ENCODE measurements at places on chromosomes 3 and 15. TPM values are rescaled to one million over a fixed set of nuclear protein-coding genes. Genes with fewer than 3 reads are reported as not detected.

DNA sequence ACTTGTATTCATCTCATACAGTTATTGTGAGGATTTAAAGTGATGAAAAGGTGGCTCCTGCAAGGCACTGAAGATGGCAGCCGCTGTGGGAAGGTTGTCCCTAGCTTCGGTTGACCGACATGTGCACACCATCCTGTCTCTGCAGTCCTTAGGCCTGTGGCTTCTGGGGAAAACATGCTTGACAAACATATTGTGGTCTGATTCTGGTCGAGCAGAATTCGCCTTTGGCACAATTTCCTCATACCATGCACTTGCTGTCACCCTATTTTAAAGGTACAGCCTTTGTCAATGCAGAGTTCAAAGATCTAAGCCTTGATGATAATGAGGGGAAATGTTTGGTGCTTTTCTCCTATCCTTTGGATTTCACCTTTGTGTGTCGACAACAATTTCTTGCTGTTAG lies 50.9 kb downstream of the PRICKLE2 start:
- DNase-seq, result no peak
- H3K36me3 ChIP-seq, result no peaks in the 10 kb centered on the region
- no peak overlapping the region for H3K4me3 ChIP-seq
- no peak overlapping the region for H3K27ac ChIP-seq

DNA sequence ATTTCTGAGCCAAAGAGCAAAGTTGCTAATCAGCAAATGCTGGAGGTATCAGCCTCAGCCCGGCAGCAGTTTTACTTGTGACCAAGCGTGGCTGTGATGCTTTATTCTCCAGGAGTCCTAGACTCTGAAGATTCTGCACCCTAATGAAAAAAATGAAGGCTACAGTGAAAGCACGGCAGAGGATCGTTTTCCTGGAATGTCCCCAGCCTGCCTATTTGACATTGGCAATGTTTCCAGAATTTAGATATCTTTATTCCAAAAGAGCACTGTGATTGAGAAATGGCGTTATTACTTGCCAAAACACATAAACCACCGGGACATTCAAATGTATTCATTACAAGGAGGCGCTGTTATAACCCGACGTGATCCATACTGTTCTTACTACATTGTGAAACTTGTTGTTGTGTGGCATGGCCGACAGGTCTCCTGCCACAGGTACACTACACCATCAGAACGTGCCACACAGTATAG lies 263.8 kb downstream of the SLCO3A1 start:
- no peak overlapping the region for H3K27ac ChIP-seq

DNA sequence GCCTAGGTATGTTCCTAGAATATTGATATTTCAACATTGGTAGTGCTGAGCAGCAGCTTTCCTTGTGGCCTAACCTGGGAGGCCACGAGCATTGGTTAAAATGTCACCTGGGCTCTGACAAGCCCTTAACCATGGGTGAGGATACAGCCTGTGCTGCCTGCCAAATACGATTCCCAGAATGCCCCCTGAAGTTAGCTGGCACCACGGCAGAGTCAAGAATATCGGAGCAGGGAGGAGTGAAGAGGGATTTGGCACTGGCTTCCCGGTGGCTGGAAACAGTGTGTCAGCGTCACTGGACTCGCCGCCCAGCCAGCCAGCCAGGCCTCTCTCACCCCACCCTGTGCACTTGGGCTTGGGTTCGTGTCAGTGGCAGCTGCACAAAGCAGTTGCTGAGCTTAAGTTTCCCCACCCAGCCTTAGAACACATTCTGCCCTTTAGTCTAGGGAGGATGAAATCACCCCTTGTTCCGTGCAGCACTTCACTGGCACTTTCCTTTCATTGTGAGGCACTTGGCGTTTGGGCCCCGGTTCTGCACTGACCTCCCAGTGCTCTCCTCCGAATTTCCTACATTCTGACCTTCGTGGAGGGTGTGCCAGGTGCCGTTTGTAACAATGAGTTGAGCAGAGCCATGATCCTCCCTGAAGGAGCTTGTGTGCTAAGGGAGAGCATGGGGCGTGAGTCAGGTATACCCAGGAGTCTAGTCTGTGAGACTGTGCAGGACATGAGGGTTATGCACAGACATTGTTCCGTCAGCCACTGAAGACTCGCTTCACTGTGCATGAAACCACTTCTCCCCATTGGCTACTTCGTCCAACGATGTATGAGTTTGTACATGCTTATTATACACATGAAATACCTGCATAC lies 152.8 kb upstream of the BHLHE40 start:
- peak overlapping the region; percentile 58 for H3K27ac ChIP-seq
- H3K27me3 ChIP-seq, result no peaks in the 10 kb centered on the region
- peak; percentile 94 for DNase-seq
- peaks cover 2% of the 10 kb centered on the region for H3K4me1 ChIP-seq
- no peak overlapping the region for H3K4me3 ChIP-seq

The REC114 gene
- total RNA-seq, result not detected

The FHIT gene
- 4.9 TPM for total RNA-seq

- H3K4me3 ChIP-seq, result no peak overlapping the region
- H3K27ac ChIP-seq, result no peak overlapping the region
- peaks cover 4% of the 10 kb centered on the region for H3K27me3 ChIP-seq
- no peaks in the 10 kb centered on the region for H3K36me3 ChIP-seq
- no peaks in the 10 kb centered on the region for H3K4me1 ChIP-seq
- DNase-seq, result no peak
These were observed 50.7 kb downstream of the FAM43A start for GRCh38 chr3:194736277-194736895.

The OSBPL10 gene
- 27.9 TPM for total RNA-seq

The SYNPR gene
- not detected for total RNA-seq

DNA sequence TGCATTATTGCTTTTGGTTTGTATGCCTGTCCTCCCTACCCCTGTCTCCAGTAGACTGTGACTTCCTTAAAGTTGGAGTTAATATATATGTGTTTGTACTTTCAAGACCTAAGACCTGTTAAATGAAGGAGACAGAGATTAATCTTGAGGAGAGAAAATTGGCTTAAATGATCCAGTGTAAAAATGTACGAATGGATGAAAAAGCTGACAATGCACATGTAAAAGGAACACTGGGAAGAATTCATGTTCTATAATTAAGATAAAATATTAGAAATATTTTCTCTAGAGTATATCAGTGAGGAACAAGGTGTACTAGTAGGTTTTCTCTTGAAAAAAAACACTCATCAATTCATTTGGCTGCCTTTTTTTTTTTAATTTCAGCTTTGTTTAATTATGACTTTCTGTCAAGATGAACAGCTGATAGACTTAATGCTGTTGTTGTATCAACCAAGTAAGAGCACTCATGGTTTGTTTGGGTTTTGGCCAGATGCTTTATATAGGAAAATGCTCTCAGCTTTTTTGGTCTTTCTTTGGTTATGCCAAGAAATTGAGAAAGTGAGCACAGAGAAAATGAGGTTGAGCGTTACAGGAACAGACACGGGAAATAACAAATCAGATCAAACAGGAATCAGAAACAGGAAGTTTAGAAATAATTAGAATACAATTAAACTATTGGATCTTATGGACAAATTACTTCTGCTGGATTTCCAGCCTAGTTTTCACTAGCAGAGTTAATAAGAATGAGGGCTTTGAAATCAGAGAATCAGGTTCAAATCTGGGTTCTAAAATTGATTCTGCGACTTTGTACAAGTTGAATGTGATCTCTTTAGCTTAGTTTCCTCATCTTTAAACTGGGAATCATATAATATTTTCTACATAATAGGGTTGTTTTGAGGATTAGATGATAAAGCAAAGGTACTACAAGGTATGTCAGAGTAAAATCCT lies 38.3 kb upstream of the AADAC start:
- no peak overlapping the region for H3K27ac ChIP-seq
- no peaks in the 10 kb centered on the region for H3K4me1 ChIP-seq
- DNase-seq, result no peak
- H3K4me3 ChIP-seq, result no peak overlapping the region

- DNase-seq, result no peak
- no peak overlapping the region for H3K4me3 ChIP-seq
- H3K36me3 ChIP-seq, result no peaks in the 10 kb centered on the region
- H3K4me1 ChIP-seq, result no peaks in the 10 kb centered on the region
- no peak overlapping the region for H3K27ac ChIP-seq
These were observed 3.1 kb downstream of the RBP2 start for GRCh38 chr3:139473155-139473771.

The MGLL gene
- total RNA-seq, result 72.6 TPM

- H3K4me3 ChIP-seq, result no peak overlapping the region
- DNase-seq, result no peak
- no peaks in the 10 kb centered on the region for H3K27me3 ChIP-seq
- H3K4me1 ChIP-seq, result no peaks in the 10 kb centered on the region
- peak overlapping the region; percentile 49 for H3K27ac ChIP-seq
- no peaks in the 10 kb centered on the region for H3K36me3 ChIP-seq
These were observed 8.6 kb downstream of the KLHL25 start for GRCh38 chr15:85785887-85786780.

DNA sequence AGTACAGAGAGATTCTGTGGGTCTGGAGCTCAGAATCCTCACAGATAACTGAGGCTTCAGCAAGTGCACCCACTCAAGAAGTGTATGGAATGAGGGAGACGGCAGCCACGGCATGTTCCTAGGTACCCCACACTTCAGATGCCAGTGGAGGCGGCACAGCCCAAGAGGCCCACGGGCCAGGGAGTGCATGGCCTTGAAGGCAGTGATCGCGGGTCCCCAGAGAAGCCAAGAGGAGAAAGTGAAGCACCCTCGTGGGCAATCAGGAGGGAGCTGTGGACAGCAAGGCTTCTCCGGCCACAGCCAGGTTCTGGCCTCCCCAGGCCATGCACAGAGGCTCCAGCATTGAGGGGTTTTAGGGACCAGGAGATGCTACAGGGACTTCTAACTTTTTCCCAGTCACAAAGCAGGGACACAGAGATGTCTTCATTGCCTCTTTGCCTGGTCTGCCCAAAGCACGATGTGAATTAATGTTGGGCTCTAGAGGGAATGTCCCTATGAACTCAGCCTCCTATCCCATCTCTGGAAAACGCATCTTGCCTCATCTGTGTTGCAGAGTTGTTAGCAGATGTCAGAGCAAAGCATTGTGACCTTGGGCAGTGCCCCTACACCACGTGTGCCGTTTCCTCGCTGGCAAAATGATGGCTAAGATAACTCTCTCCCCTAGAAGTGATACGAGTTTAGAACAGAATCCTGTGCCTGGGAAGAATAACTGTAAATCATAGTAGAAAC lies 2.6 kb upstream of the MAP6D1 start:
- H3K36me3 ChIP-seq, result no peaks in the 10 kb centered on the region
- H3K4me1 ChIP-seq, result no peaks in the 10 kb centered on the region
- H3K27ac ChIP-seq, result no peak overlapping the region
- no peak overlapping the region for H3K4me3 ChIP-seq

GRCh38 chr3:126994661-126995245 lies 11.8 kb downstream of the PLXNA1 start:
- H3K27ac ChIP-seq, result peak overlapping the region; percentile 84
- H3K27me3 ChIP-seq, result no peaks in the 10 kb centered on the region
- H3K4me3 ChIP-seq, result no peak overlapping the region
- no peaks in the 10 kb centered on the region for H3K36me3 ChIP-seq
- H3K4me1 ChIP-seq, result no peaks in the 10 kb centered on the region

GRCh38 chr3:188938999-188939398 lies 232.8 kb upstream of the TPRG1 start:
- no peak overlapping the region for H3K27ac ChIP-seq
- no peak overlapping the region for H3K4me3 ChIP-seq
- no peaks in the 10 kb centered on the region for H3K27me3 ChIP-seq
- H3K36me3 ChIP-seq, result no peaks in the 10 kb centered on the region
- DNase-seq, result no peak
- H3K4me1 ChIP-seq, result peaks cover 5% of the 10 kb centered on the region

- H3K36me3 ChIP-seq, result no peaks in the 10 kb centered on the region
- no peak overlapping the region for H3K4me3 ChIP-seq
- H3K27ac ChIP-seq, result no peak overlapping the region
- no peaks in the 10 kb centered on the region for H3K27me3 ChIP-seq
- DNase-seq, result no peak
These were observed 101.2 kb downstream of the HES1 start for GRCh38 chr3:194237110-194237509.

DNA sequence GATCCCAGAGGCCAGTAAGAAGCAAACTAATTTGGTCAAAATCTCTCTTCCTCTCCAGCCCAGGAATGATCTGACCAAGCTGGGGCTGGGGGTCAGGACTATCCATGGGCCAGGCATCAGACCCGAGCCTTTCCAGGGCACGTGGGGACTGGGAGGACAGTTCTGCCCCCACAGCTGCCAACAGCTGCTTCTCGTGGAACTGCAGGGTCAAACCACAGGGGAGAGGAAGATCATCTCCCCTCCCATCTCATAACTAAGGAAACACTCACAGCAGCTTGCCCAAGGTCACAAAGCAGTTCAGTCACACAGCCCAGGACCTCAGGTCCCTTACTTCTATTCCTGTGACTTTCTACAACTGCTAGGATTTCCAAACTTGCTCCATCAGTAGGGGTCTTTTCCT lies 47.1 kb downstream of the DAPK2 start:
- no peaks in the 10 kb centered on the region for H3K36me3 ChIP-seq
- no peak for DNase-seq
- no peaks in the 10 kb centered on the region for H3K27me3 ChIP-seq
- H3K4me1 ChIP-seq, result no peaks in the 10 kb centered on the region
- H3K4me3 ChIP-seq, result no peak overlapping the region

DNA sequence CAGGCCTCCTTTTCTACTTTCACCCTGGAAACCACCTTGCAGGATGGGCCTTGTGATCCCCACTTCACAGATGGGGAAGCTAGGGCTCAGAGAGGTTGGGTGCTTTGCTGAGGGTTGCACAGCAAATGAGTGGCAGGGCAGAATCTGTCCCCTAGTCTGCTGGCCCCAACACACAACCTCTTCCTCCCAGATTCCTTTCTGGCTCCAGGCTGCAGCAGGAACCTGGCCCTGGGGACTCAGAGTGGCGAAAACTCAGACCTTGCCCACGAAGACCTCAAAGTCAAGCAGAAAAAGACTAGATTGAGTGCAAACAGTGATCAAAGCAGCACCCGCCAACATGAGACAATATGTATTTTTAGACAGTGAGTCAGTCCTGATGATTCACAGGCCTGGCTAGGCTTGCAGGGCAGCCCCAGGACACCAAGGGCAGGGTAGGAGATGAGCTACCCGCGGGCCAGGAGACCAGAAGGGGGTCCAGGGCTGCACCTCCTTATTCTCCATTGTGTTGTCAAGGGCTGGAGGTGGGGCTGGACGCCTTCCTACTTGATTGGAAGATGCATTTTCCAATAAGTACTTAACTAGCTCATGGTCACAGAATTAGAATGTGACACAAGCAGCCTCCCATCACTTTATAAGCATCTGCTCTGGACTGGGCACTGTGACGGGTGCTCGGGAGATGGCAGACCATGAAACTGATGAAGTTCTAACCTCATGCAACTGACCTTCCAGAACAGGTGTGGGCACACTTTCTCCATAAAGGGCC lies 23.9 kb downstream of the GOLGA6L2 start:
- H3K27ac ChIP-seq, result peak overlapping the region; percentile 94
- H3K4me3 ChIP-seq, result no peak overlapping the region
- H3K27me3 ChIP-seq, result no peaks in the 10 kb centered on the region
- DNase-seq, result peak; percentile 64

GRCh38 chr3:109685084-109686079 lies 348.0 kb upstream of the DPPA4 start:
- H3K27me3 ChIP-seq, result no peaks in the 10 kb centered on the region
- H3K27ac ChIP-seq, result peak overlapping the region; percentile 59
- no peak overlapping the region for H3K4me3 ChIP-seq
- H3K36me3 ChIP-seq, result no peaks in the 10 kb centered on the region
- H3K4me1 ChIP-seq, result no peaks in the 10 kb centered on the region

The P2RY14 gene
- total RNA-seq, result 1.1 TPM

- H3K4me3 ChIP-seq, result no peak overlapping the region
- no peak overlapping the region for H3K27ac ChIP-seq
- H3K4me1 ChIP-seq, result no peaks in the 10 kb centered on the region
- DNase-seq, result no peak
- no peaks in the 10 kb centered on the region for H3K27me3 ChIP-seq
These were observed 24.9 kb upstream of the THRB start for GRCh38 chr3:24519368-24520100.

The EPHB1 gene
- 3.6 TPM for total RNA-seq

- no peaks in the 10 kb centered on the region for H3K4me1 ChIP-seq
- no peaks in the 10 kb centered on the region for H3K27me3 ChIP-seq
- DNase-seq, result no peak
- H3K27ac ChIP-seq, result no peak overlapping the region
These were observed 26.8 kb downstream of the EOGT start for GRCh38 chr3:68986496-68987208.

All from aorta (tissue), 5 donors.